ENCODE measurements at places on chromosomes 4 and X.

- peak; percentile 52 for DNase-seq
These were observed 11.7 kb downstream of the NELFA start for GRCh38 chr4:1996866-1997611.

DNA sequence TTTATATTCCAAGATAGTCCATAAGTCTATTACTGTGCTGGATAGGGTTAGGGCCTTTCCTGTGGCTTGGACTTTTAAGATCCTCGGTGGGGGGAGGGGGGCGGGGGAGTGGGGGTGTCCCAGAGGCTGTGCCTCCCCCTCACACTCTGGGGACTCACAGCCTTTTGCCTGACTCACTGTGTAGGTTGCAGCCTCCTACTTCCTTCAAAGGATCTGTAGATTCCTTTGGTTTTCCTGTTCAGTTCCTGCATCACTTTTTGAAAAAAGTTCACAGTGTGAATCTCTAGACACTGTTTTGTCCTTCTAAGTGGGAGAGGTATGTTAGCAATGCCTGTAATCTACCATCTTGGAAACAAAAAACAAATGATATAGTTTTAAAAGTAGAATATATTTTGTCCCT is 999.9 kb downstream of the GLUD2 start:
- no peak for DNase-seq

DNA sequence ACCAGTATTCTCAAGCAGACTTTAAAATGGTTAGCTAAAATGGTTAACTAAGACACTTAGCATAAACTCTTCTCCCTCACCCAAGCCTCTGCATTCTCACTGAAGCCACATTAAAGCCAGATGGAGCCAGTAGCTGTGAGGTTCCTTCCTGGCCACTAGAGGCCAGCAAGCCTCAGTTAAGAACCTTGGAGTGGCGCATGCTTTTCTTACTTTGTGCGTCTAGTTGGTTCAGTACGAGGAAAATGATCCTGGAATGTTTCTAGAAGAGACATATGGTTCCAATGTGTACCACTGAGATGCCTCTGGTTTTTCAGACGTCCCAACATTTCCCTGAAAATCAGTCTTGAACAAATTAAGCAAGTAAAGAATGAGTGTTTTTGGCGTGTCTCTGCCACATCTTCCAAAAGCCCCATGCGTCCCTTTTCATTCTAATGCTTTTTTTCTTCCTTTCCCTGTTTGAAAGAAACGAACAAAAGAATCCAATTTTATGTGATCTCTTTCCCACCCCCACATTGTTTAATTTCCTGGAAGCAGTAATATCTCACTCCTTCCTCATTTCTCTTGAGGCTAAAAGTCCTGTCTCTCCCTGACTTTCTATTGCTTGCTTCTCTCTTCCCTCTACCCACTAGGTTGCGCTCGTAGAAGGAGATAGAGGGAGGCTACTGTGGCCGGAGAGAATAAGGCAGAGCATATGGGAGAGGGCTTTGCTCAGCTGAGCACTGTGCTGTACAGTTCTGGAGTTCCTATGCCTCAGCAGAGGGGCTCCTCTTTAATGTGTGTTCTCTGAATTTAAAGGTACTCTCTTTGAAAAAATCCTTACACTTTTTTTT is 82.9 kb upstream of the TAB3 start:
- no peak for DNase-seq

DNA sequence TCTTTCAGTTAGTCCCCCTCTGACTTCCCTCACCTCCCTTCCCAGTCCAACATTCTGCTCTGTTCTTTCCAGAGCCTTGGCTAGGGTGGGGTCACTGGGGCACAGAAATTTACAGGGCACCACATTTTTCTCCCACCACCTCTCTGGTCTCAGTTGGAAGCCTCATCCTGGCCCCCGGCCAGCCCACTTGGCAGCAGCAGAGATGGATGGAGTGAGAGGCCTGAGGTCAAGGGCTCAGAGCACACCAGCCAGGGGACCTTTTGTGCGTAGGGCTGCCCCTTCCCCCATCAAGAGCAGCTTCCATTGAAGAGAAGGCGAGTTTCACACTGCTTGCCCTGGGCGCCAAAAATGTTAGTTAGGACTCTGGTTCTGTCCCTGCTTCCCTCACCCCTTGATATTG is 230.9 kb downstream of the SOX3 start:
- DNase-seq = no peak

DNA sequence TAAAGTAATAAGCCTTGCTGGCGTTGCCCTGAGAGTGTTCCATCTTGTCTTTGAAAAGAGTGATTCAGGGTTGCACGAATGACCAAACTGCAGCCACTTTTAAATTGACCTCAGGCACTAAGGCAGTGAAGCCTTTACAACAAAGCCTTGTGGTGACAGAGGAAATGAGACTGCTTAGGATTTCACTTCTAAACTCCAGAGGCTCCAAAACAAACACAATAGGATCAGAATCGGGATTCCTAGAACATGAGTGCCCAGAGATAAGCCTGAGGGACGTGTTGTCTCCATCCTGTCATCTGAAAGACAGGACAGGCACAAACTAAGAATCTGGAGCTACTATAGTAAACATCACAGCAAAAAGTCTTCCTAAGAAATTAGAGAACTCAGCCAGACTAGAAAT is 405.2 kb downstream of the PPARGC1A start:
- no peak for DNase-seq

DNA sequence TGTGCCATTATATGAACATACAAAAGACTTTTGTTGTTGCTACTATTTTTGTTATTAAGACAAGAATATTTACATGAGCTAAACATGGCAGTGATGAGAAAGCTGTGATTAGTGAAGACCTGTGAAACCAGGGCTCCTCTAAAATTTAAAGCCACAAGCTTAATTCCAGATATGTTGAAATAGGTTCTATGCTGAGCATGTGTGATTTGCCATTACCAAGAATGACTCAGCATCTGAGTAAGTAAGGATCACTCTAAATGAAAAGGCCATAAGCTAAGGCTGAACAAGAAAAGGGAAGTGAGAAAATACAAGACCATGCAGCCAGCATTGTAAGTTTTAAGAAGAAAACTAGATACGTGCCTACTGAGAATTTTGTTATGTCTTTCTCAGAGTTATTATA is 75.9 kb upstream of the CAMK2D start:
- no peak for DNase-seq

DNA sequence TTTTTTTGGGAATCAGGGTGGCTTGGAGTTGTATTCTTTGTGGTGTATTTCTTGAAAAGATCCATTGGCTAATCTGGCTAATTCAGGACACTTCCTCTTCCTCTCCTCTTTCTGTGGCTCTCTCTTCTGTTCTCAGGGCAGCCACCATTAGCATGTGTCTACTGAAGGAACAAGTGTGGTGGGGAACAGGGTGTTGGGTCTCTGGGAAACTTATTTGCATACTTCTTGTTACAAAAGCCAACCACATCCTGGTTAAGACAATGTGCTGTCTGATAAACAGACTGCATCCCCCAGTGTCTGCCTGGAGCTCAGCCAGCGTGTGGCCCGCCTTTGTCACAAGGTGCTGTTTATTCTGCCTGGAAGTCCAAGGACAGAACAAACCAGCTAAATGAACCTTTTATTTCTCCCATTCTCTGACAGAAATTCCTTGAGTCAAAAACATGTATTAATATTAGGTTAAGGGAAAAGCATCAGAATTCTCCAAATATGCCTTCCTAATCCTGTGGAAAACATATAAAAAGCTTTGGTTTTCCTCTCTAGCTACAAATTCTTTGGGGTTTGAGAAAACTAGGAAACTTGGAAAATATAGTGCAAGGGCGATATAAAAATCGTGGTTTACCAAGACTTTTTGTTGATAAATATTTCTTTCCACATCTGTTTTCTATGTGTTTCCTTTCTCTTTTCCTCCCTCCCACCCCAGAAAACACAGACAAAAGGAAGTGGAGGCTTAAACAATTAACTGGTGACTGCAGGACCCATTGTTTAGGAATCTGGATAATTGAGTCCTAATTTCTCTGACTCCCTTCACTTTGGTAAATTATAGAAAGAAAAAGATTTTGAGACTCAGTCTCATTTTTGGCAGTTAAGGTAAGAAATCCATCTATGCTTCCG is 203.6 kb downstream of the SPRY1 start:
- no peak for DNase-seq

DNA sequence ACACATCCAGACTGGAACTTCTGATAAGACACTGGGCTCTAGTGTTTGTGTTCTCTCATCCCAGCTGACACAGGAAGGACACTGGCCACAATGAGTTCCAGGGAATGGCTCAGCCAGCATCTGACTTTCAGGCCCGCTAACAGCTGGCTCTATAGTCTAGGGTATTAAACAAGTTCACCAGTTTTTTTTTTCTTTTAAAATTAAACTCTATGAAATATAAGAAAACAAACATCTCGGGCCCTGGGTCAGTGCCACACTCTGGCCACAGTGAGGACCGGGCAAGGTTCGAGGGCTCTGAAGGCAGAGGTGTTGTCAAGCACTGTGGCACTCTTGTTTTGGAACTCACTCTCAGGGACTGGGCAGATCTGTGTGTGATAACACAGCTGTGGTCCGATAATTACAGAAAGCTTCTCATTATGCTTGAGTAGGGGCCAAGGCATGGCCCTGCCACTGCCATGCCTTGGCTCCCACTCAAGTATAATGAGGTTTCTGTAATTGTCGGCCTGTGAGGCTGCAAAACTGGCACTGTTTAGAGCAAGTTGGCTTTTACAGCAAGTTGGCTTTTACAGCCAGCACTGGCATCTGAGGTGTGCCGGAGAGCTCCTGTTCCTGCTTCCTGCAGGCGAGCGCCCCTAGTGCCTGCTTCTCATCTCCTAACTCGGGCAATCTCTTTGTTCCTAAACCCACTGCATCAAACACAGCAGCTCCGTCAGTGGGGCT is 62.8 kb downstream of the PPP1R2C start:
- peak; percentile 2 for DNase-seq

DNA sequence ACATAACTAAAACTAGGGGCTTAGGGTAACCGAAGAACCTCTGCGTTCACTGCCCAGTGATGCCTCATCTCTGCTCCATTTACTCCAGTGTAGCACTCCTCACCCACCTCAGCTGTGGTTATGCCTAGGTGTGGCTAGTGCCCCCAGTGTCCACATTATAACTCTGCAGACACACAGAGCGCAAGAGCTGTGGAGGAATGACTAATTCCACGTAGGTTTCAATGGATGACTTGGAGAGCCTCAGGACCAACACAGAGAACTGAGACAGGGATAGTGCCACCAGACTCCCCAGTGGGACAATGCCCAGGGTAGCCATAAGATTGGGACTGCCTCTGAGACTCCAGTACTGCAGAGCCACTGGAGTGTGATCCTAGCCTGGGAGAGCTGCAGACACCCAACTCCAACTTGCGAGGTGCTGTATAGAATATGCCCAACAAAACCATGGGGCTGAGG is 542.4 kb upstream of the DIPK2B start:
- peak; percentile 49 for DNase-seq
